ENCODE measurements at places on chromosomes 7 and 10.

DNA sequence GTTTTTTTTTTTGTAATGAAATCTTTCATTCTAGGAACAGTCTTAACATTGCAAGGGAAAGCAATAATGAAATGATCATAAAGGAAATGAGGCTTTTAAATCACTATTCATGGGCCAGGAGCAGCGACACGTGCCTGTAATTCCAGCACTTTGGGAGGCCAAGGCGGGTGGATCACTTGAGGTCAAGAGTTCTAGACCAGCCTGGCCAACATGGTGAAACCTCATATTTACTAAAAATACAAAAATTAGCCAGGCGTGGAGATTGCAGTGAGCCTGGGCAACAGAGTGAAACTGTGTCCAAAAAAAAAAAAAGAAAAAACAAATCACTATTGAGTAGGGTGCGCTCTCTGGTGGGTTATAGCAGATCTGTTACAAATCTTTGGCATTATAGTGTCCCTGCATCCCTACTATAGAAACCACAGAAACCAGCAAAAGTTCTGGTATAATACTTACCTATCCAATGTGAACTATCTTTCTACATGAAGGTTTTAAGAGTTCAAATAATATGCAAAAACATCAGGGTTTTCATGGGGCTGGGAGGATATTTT is 72.1 kb downstream of the GLI3 start:
- no peak for DNase-seq

DNA sequence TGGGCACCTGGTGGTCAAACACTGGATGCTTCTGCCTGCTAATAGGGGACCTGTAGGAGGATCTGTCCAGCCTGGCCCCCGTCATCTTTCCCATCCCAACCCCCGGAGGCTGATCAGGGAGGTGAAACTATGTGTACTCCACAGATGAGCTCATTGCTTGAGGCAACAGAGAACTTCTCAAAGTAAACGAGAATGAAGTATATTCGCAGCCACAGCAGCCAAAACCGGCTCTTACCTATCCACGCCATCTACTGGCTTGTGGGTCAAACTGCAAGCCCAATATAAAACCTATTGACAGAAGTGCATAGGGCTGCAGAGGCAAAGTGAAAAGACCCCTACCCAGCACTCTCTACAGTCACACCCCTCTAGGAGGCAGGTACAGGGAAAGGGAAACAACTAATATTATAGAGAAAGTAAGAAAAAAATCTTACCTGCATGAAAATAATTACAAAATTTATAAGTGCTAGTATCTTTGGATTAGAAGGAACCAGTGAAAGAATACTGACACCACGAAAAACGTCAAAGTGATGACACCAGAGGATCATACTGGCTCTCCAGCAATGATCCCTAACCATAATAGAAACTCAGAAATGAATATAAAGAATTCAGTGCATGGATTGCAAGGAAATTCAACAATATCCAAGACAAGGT is 973.5 kb downstream of the ANKRD7 start:
- DNase-seq, result no peak

- no peak for DNase-seq
These were observed 76.8 kb downstream of the VIPR2 start for GRCh38 chr7:159067576-159068487.

DNA sequence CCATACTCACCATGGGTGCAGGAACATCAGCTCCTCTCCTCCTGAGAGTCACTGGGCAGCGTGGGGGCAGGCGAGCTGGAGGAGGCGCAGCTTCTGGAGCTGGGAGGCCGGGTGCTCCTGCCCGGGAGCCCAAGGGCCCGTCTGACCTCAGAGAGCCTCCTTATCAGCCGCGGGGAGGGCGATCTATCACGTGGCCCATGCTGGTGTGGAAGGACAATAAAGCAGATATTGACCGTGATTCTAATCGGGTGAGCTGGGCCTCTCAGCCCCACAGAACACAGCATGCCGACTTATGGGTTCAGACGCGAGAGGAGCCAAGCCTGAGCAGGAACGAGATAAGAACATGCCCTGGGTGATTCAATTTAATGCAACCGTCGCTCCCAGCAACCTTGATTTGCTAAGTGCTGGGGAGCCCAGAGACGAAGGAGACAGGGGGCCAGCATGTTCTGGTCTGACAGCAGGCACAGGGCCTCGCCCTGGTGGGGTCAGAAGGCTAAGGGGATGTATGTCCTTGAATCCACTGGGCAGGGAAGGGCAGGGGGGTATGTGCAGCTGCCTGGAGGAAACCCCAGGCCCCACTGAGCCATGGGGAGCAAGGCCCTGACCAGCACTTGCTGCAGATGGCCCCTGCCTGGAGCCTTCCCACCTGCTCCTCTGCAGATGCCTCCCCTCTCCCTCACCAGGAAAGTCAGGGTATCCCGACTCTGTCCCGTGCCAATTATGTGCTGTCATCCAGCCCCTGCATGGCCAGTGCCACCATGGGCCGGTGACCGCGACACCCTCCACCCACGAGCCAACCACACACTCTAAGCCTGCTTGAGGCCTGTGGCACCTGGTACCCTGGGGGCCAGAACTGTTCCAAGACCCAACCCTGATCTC is 95.3 kb upstream of the RET start:
- no peak for DNase-seq

DNA sequence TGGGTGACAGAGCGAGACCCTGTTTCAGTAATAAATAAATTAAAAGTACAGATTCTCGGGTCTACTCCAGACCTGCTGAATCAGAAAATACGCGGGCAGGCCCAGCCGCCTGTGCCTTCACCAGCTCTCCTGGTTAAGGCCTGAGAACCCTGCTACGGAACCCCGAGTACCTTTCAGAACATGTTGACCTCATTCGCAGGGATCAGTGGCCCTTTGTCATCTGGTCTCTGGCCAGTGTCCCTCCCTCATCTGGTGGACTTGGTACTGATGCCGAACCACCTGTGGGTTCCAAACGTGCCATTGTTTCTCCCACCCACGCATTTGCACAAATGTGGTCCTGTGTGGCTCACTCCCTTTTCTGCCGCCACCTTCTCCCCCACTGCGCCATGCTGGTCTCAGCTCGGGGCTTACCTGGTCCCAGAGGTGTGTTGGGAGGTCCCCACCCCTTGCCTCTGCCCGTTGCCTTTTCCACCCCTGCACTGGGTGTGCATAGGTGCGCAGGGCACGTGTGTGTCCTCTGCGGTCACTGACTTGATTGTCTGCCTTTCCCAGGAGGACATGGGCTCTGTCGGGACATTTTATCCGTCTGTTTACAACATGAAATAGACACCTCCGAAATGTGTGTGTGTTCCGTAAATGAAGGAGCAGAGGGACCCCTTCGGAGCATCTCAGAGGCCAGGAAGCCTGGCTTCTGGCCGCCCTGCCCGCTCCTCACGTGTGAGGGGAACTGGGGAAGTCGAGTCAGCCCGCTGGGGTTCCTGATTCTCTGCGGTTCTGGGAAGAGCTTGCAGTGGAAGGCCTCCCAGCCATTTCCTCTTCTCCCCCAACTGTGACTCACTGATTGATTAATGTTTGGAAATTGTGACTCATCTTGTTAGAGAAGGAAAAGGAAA is 135.2 kb downstream of the CUX1 start:
- peak; percentile 81 for DNase-seq

DNA sequence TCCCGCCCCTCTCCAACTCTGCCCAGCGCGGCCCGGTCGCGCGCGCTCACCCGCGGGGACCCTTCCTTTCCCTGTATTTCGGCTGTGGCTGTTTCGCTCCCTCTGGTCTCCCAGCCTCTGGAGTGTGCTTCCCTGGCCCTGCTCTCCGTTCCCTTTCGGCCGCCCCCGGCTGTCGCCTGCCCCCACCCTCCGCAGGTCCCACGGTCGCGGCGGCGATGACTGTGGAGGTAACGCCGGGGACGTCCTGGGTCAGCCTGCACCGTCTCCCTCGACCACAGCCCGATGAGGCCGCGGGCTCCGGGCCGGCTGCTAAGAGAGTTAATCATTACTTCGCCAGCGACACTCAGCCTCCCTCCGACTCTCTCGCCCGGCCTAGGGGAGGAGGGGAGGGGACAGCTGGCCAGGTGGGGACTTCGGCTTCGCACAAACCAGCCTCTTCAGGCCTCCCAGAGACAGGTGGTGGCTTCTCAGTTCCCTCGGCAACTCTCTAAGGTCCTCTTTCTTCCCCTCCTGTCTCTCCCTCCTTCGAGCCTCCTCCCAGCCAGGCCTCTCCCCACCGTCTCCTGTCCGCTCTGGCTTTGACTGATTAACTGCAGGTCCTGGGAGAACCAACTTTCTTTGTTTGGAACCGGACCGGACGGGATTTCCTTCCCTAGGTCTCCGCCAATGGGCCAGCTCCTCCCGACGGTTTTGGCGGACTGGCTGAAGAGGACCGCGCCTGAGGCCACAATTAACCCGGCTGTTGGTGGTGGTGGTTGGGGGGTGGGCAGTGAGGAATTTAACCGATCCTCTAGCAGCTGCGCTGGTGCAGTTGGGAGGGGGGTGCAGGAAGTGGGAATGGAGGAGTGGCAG is 5.6 kb upstream of the PAX2 start:
- DNase-seq, result no peak

DNA sequence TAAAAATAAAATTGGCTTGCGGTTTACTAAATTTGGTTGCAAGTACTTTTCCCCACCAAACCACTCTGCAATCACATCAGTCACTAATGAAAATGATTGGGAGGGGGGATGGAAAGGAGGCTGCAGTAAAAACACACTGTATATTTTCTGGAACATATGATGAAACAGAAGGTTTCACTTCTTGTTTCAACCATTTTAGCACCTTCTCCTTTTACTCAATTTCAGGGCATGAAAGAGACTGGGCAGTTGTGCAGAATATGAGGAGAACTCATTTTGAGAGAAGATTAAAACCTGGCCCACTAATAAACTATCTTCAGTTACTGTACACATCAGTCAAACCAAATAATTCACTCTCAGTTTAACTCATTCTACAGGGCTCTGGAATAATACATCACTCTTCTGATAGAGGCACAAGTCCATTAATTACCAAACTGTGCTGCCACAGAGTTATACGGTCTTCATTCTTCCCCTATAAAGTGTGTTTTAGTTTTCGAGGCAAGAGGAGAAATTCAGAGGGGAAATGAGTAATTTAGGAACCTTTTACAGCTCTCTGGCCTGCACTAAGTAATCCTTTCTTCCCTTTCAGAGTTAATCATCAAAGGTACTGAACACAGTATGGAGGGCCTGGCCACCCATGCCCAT is 25.5 kb downstream of the JAZF1 start:
- peak; percentile 47 for DNase-seq

- DNase-seq, result no peak
These were observed 851.8 kb downstream of the XPNPEP1 start for GRCh38 chr10:109071539-109071938.

DNA sequence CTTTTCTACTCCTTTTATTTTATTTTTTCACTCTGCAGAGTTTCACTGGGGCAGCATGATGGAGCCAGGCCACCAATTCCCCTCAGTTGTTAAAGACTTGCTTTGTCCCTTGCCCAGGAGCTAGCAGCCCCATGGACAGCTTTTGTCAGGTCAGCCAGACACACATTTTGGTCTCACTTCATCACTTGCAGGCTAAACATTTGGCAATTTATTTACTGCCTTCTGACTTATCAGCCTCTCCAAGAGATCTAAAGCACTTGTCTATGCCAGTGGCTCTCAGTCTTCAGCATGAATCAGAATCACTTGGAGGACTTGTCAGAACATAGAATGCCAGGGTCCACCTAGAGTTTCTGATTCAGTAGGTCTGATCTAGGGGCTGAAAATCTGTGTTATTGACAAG is 66.4 kb upstream of the GDF10 start:
- DNase-seq, result no peak

DNA sequence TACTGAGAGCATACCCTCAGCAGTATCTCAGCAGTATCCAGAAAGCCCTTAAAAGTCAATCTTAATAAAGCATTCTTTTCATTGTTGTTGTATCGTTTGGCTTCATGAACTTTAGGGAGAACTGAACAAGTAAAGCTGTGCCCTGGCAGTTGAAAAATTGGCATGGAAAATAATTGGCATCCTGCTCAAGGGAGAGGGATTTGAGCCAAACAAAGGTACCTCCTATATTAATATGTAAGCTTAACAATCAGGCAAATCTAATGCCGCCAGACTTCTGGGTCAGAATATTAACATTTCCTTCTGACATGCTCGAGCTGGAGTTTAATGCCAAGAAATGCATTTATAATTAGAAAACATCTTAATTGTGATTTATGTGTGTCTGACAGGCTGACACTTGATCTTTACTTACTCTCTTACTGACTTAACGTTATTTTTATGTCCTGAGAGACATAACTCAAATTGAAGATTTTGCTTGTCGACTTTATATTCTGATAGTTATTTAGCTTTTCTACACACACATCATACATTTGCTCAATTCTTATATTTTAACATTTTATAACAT is 42.1 kb upstream of the PCDH15 start:
- DNase-seq, result no peak

GRCh38 chr7:149544028-149544427 is 46.4 kb upstream of the ZNF746 start:
- no peak for DNase-seq

DNA sequence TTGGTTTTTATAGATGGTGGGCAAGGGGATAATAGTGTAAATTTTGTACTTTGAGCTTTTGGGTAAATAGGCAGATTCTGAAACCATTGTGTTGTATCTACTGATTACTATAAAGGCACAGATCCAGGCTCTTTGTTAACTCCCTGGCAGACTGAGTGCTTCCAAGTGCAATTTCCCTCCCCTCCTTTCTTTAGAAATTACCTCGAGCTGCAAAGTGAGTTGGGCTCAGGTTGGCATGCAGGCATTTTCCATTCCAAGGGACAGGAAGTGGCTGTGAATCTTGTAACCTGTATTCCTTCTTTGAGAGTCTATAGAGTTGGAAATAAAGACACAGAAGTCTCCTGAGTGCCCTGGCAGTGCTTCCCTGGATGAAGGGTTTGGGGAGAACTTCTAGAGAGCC is 494.2 kb upstream of the GALNT17 start:
- DNase-seq, result no peak

- no peak for DNase-seq
These were observed 338.7 kb downstream of the DNAJB6 start for GRCh38 chr7:157675427-157675927.

DNA sequence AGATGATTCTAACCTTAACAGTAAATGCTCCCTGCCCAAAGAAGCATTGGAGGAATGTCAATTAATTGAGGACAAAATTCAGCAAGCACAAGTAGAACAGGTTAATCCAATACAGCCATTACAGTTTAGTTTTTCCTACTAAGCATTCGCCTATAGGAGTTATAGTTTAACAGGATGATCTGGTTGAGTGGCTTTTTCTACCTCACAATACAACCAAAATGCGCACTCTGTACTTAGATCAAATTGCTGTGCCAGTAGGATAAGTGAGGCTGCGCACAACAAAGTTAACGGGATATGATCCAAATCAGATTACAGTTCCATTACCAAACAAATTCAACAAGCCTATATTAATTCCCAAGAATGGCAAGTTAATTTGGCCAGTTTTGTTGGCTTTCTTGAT is 117.1 kb upstream of the TRIM24 start:
- no peak for DNase-seq
